Fibroblast of lung (primary cell): ENCODE measurements at places on chromosomes 12 and 14.

DNA sequence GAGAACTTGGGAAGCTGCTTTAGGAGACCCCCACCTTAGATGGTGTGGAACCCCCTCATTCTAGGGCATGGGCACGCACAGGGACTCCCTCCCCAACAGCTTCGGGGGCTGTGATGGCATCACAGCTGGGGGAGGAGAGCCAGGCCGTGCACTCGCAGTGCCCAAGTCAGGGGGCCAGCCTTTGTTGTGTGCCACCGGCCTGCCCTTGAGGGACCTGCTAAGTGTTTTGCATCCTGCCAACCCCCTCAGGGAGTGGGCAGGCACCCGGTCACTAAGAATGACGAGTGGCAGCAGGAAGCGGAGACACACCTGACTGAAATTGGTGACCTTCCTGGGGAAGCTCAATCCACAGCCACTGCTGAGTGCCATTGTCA is 334.9 kb upstream of the SFSWAP start:
- no peak for DNase-seq

GRCh38 chr12:51832354-51833107 is 16.0 kb downstream of the FIGNL2 start:
- no peak for DNase-seq

GRCh38 chr12:116087399-116087798 is 190.1 kb downstream of the MED13L start:
- no peak for DNase-seq

GRCh38 chr14:55458800-55459515 is 18.5 kb upstream of the TBPL2 start:
- DNase-seq, result peak; percentile 68

- no peak for DNase-seq
These were observed 58.2 kb downstream of the ALG10B start for GRCh38 chr12:38374751-38375150.

GRCh38 chr14:100082723-100083122 is 17.5 kb downstream of the EVL start:
- no peak for DNase-seq

DNA sequence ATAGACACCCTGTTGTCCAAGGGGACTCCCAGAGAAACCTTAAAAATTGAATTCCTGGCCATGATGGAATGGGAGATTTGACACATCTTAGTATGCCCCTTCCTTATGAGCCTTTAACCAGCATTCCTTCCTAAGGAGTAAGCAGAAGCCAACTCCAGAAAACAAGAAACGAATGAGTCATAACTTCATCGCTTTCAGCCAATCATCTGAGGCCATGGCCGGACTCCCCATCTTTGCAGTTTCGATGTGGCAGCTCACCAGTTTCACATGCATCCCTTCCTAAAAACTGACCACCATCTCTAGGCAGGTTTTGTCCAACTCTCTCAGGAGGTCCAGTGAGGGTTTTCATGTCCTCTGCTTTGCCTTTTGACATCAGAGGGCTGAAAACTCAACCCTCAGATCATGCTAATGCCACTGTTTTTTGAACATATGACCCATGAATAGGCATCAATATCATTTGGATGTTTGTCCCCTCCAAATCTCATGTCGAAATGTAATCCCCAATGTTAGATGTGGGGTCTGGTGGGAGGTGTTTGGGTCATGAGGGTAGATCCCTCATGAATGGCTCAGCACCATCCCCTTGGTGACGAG is 19.9 kb downstream of the DAAM1 start:
- DNase-seq, result peak; percentile 93

DNA sequence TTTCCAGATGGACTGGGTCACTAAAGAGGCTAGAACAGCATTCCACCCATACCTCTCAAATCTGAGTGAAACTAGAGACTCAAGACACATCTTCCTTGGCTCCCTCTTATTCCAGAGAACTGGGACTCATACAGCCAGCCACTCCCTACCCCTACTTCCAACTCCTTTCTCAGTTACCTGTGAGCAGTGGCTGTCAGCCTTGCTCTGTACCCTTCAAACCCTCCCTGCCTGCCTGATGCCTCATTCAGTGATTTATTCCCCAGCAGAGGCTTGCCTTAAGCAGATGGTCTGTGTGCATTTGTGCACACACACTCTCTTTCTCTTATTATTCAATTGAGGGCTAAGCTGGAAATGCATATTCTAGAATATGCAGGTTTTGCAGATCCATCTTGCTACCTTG is 14.6 kb downstream of the GPR84 start:
- DNase-seq, result no peak

DNA sequence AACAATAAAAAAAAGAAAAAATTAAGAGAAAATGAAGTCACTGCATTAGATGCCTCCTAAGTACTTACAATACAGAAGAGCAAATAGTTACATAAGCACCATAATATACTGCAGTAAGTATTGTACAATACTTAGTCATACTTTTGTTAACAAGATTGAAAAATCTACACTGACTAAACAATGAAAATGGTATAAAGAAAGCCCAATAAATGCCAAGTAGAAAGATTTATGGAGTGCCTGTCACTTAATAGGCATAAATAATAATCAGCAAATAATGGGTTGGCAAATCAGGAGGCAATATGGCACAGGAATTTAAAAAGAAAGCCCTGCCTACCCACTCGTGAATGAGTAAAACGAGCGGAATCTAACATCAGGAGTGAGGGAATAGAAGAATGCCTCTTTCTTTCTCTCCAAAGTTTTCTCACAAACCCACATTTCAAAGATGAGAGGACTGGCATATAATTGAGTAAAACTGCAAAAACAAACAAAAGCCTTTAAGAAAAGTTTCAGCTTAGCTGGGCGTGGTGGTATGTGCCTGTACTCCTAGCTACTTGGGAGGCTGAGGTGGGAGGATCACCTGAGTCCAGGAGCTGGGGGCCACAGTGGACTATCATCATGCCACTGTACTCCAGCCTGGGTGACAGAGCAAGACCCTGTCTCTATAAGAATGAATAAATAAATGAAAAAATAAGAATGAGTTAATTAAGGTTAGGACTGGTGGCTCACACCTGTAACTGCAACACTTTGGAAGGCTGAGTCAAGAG is 36.1 kb downstream of the CRY1 start:
- DNase-seq, result peak; percentile 63

GRCh38 chr12:78494911-78495310 is 369.7 kb upstream of the SYT1 start:
- DNase-seq, result peak; percentile 25

DNA sequence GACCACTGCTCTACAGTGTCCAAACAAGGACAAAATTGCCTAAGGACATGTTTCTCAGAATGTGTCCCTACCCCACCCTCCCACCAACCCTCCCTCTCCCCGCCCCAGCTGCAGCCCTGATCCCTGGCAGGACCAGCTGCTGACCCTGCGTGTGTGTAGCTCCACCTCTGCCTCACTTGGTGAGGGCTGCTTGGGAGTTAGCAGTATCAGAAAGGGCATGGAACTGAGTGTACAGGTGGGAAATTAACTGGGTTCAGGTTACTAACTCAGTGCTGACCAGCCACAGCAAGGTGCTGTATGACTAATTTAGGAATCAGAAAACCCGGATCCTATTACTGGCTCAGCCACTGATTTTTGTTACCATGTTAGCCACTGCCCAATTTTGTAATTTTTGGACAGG is 11.3 kb upstream of the PLEKHD1 start:
- DNase-seq, result no peak

DNA sequence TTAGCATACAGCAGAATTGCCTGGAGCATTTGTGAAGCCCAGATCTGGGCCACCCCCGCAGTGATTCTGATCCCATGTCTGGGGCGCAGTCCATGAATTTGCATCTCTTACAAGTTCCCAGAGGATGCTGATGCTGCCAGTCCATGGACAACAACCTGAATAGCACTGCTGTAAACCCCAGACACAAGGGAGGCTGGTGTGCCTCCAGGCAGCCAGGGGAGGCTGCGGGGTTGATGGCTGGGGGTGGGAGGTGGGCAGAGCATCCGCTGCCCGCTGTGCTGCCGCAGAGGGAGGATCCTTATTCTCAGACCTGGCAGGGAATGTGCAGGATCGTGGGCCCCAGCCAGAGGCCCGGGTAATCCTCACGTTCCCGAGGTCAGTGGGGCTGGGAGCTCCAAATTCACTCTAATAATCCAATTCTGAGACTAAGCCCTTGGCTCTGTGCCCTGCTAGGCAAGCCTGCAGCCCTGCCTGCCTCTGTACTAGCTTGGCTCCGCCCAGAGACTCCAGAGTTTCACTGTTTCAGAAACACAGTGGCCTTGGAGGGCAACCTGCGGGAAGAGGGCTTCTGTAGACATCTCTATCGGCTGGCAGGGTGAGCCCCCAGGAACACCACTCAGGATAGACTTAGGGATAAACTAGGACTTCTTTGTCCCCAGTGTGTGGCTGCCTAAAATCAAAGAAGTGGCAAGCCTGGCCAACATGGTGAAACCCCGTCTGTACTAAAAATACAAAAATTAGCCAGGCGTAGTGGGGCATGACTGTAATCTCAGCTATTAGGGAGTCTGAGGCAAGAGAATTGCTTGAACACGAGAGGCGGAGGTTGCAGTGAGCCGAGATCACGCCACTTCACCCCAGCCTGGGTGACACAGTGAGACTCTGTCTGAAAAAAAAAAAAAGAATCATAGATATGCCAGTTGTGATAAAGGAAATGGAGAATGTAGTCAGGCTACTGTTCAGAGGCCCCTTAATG is 17.8 kb upstream of the MLEC start:
- DNase-seq, result peak; percentile 13

- DNase-seq, result no peak
These were observed 15.6 kb upstream of the RFLNA start for GRCh38 chr12:124279315-124279714.

- DNase-seq, result no peak
These were observed 830 bp upstream of the A2ML1 start for GRCh38 chr12:8821591-8821990.

GRCh38 chr14:98692832-98693231 is 579.2 kb downstream of the BCL11B start:
- no peak for DNase-seq

GRCh38 chr14:102982852-102983470 is 60.5 kb downstream of the AMN start:
- DNase-seq, result no peak

DNA sequence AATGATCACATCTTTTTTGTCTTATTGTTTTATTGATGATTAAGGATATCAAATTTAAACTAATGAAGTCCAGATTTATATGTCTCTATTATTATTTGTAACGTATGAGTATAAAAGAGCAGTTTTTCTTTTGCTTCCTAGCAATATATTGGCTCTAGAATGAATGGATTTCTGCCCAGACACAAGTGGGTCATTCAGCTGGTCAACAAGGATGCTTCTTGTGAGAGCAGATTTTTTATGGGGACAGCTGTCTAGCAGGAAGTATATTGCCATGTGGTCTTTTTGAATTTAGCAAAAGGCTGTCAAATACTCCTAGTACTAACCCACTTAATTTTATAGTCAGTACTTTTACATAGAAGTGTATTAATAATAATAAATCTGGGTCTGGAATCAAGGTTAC is 1071.1 kb upstream of the FLRT2 start:
- no peak for DNase-seq

GRCh38 chr12:127722611-127723010 is 544.4 kb upstream of the TMEM132C start:
- DNase-seq, result no peak

DNA sequence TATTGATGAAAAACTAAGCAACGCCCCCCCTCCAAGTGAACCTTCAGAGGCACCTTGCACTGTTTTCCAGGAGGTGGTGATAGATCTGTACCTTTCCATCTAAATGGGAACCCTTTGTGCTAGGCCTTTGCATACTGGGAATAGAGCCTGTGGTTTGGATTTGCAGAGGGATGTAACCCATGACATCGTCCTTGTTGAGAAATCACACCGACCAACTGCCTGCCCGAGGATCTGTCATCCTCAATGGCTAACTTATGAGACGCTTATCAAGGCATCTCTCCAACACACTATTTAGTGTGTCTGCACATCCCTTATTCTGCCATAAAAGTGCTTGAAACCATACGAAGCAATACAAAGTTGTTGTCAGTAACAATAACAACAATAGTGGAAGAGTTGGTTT is 22.9 kb downstream of the NTN4 start:
- DNase-seq, result no peak
